ENCODE measurements at places on chromosomes 7 and 10.

- no peak for DNase-seq
These were observed 61.7 kb upstream of the PPIF start for GRCh38 chr10:79285315-79286197.

DNA sequence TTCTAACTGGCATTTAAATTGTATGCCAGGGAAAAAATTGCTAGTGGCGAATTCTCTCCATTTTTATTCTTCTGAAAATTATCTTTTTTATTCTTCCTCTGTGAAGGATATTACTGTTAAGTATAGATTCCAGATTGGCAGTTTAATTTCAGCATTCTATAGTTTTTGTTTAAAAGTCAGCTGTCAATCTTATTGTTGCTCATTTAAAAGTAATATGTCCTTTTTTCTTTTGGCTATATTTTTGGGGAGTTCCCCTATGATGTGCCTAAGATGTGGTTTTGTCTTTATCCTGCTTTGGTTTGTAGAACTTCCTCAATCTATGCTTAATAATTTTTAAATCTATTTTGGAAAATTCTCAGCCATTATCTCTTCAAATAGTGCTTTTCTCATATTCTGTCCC lies 135.9 kb downstream of the ARHGAP12 start:
- DNase-seq, result no peak

DNA sequence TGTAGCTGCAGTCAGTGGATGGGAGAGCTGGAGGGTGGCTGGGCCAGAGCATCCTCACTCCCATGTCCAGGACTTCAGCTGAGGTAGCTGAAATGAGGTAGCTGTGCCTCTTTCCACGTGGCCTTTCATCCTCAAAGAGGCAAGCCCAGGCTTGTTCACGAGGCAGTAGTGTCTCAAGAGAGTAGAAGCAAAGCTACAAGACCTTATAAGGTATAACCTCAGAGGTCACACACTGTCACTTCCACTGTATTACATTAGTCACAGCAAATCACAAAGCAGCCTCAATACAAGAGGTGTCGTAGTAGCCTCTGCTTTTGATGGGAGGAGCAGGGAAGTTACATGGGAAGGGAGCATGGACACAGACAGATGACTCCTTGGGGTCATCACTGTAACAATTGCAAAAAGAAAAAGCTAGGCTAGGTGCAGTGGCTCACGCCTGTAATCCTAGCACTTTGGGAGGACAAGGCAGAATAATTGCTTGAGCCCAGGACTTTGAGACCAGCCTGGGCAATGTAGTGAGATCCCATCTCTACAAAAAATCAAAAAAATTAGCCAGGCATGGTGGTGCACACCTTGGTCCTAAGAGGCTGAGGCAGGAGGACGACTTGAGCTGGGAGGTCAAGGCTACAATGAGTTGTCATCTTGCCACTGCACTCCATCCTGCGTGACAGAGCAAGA lies 97.5 kb downstream of the SKIDA1 start:
- no peak for DNase-seq

DNA sequence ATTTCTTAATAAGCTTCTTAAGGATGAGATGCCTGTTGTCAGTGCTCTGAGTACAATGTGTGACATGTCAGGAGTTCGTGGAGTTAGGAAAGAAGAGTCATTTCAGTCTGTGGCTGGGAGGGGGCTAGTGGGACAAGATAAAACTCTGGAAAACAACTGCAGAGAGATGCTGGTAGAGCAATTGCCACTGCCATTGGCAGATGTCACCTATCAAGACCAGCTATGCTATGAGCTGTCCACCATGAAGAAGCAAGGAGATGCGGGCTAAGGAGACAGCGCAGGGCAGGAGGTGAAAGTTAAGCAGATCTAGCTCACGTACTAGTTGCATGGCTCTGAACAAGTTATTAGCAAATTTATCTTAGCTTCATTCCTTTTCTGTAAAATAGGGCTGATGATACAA lies 756.7 kb downstream of the KCNMA1 start:
- no peak for DNase-seq

DNA sequence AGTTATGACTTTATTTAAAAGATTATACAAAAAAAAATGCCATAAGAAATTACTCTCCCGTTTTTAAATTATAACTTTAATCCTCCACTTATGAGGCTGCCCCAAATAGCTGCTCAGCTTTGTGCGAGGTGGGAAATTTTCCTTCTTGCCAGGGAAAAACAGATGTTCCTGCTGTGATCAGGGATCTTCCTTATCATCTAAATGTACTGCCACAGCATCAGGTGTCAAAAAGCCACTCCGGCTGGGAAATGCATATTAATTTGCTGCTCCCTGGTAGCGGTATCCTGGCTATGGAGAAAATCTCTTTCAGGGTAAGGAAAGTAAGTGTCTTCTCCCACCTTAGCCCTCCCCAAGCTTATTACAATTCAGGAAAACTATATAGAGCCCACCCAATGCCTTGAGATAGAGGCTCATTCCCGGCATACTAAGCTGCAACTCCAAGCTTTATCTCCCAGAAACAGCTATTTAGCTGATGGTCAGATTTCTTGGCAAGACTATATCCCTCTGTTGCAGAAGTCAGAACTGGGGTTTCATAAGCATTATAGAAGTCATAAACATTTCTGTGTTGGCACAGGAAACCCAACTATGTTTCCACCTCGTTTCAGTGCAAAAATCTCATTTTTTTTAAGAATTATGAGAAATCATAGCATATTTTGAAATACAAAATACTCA lies 360.4 kb downstream of the PARD3 start:
- DNase-seq, result no peak

DNA sequence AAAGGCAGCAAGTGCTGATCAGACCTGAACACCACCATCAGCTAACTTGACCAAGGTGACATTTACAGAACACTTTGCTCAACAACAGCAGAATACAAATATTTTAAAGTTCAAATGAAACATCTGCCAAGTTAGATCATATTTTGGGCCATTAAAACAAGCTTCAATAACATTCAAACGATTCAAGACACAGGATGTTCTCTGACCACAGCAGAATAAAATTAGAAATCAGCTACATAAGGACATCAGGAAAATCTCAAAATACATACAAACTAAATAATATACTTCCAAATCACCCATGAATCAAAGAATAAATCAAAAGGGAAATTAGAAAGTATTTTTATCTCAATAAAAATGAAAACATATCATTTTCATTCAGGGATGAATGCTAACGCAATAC lies 173.0 kb downstream of the PKD1L1 start:
- DNase-seq, result no peak

DNA sequence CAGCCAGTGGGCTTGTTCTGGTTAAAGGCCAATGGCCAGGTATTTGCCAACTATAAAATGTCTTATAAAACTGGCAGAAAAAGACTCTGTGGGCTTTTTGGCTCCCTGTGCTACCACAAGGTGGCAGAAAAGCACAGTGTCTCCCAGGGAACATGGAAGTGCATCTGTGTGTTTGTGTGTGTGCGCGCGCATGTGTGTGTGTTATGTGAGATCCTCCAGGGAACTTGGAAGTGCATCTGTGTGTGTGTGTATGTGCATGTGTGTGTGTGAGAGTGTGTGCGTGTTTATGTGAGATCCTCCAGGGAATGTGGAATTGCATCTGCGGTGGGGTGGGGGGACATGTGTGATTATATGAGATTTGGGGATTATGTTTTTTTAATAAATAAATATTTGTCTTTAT lies 30.2 kb upstream of the ABI1 start:
- peak; percentile 23 for DNase-seq

DNA sequence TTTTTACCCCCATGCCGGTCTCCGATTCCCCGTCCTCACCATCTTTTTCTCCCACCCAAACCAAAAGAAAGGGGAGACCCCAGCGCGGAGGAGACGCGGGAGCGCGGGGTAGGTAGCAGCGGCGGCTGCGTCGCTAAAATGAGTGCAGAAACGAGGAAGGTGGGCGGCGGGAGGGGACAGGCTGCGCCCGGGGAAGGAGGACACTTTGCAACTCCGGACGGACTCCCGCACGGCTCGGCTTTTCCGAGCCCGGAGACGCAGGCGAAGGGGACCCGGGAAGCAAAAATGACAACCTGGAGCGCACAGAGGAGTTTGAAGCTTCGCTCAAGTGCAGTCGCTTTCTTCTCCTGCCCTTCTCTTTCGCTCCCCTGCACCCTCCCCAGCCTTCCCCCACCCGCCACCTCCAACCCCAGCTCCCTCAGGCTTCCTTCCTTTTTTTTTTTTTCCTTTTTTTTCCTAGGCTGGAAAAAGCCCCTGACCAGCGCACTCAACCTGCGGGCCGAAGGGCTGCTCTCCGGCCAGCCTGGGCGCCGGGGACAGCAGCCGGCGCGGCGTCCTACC lies 453 bp downstream of the SFMBT2 start:
- no peak for DNase-seq

Data from CD4-positive, alpha-beta T cell treated with Interferon gamma for 1 hour (primary cell).